ENCODE measurements at places on chromosomes 5 and 9.

- no peak for DNase-seq
Measured at GRCh38 chr5:178762391-178762790, 31.9 kb upstream of the ZNF354A start.

- no peak for DNase-seq
Measured at GRCh38 chr9:85743275-85744128, 1.7 kb upstream of the AGTPBP1 start.

GRCh38 chr5:68739752-68740151, 354.1 kb upstream of the SLC30A5 start:
- no peak for DNase-seq

GRCh38 chr5:180154821-180155364, 54.1 kb downstream of the RASGEF1C start:
- DNase-seq: no peak

DNA sequence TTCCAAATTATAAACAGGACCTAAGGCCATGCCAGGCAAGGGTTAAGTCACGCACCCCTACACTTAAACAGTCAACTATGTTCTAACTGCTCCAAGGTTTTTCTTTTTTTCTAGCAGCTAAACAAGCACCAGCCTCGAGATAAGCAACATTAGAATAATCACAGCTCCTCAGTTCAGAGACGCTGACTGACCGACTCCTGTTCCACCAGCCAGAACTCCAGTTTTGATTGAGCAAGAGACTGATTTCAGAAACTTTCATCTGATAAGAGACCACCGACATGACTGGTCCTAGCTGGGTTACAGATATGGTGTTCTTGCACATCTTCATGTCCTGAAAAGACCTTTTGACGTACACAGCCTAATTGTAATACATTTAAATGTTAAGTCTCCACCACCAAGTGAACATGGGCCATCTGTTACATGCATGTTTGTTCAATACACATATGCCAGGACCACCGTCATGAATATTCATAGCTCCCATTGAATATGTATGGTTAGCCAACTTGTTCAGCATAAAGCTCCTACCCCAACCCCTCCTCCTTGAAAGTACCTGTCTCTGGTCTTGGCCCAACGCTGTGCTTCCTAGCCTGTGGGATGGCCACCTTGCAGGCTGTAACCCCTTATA, 23.7 kb upstream of the OTULINL start:
- no peak for DNase-seq

Data from left ventricle myocardium inferior (tissue), 1 donor.